Activated CD4-positive, CD25-positive, alpha-beta regulatory T cell (primary cell): ENCODE measurements at places on chromosomes 5 and 9.

- no peak for DNase-seq
These were observed 179.0 kb downstream of the MAN2A1 start for GRCh38 chr5:109868737-109869136.

GRCh38 chr5:9761706-9762105 lies 131.6 kb upstream of the TAS2R1 start:
- DNase-seq = no peak

GRCh38 chr9:87787735-87788134 lies 61.8 kb downstream of the CTSL start:
- DNase-seq = no peak

- DNase-seq = no peak
These were observed 16.8 kb downstream of the AMBP start for GRCh38 chr9:114061292-114061691.

DNA sequence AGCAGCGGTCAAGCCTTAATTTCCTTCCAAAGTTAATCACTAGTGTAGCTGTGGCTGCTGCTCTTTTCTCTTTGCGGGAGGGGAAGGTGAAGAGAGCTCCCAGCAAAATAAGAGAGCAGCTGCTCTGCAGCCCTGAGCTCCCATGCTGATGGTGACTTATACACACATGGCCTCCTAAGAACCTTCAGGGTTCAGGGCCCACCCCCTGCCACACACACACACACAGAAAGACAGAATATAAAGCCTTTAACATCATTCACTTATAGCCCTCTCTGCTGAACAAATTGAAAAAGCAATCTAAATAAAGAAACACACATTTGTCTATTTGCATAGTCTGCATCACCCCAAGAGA lies 43.6 kb downstream of the GAS1 start:
- DNase-seq = no peak

DNA sequence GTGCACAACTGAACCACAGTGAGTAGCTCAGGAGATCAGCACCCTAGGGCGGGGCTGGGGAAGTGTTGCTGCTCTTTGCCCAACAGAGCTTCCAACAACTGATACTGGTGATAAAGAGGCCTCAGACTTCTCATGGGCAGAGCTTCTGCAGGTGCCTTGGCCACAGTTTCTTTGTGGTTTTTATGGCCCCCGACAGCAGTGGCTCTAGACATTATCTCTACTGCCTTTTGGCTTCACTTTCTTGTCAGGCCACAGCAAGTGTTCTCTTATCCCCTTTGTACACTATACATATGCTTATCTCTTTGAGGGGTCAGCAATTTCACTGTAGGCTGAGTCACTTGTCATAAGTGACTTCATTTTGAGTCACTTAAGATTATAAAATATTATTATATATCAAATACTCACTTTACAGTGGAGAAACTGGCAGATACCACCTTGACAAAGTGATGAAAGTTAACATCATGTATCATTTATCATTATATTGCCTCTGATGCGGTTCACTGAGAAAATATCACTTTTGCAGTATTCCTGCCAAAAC lies 90.9 kb upstream of the COX7C start:
- no peak for DNase-seq

GRCh38 chr5:18068826-18069225 lies 434.6 kb downstream of the TAF11L14 start:
- DNase-seq = no peak

DNA sequence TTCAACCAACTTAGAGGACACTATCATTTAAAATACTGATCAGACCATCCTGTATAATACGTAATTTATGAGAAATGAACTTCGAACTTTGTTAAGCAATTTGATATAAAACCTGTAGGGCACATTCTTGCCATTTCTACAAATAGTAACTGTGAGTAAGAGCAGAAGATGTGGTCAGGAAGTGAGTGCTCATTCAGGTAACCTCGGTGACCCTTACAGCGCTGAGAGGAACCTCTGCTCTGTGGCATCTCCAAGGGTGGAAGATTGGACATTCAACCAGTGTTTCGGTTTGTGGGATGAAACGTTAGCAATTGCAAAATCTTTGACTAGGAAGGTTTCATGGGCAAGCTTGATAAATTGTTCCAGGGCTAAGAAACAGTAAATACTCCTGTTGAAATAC lies 194.8 kb upstream of the IRX2 start:
- no peak for DNase-seq

DNA sequence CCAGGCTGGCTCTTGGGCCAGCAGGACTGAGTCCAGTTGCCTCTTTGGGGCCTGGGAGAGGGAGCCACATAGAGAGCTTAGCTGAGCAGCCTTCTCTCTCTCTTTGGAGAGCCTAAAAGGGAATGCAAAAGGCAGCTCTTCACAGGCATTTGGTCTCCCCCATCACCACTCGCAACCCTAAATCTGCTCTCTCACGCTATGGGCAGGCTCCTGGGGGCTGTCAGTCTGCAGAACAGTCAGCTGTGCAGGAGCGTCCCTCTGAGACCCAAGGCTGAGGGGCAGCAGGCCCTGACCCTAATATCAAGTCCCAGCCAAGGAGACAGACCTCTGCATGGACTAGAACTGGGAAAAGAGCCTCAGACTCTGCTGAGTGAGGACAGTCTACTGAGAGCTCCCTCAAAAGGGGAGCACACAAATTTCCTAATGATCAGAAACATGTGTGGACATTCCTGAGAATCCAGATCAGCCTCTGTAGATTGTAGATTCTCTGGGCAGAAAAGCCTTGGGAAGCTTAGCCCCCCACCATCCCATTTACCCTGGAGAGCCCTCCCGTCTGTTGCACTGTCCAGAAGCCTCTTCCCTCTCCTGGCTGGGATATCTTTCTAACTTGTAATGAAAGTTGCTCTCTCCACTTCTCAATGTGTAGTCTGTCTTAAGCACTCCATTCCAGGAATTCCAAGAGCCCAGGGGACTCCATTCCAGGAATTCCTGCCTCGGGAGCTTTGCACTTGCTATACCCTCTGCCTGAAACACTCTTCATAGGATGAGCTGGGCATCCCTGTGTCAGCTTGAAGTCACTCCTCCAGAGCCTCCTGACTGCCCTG lies 79.4 kb downstream of the FAM114A2 start:
- no peak for DNase-seq
